ENCODE measurements at places on chromosomes 1 and 21. TPM values are rescaled to one million over a fixed set of nuclear protein-coding genes. Genes with fewer than 3 reads are reported as not detected.

KRTAP10-11 gene
- not detected for total RNA-seq

DNA sequence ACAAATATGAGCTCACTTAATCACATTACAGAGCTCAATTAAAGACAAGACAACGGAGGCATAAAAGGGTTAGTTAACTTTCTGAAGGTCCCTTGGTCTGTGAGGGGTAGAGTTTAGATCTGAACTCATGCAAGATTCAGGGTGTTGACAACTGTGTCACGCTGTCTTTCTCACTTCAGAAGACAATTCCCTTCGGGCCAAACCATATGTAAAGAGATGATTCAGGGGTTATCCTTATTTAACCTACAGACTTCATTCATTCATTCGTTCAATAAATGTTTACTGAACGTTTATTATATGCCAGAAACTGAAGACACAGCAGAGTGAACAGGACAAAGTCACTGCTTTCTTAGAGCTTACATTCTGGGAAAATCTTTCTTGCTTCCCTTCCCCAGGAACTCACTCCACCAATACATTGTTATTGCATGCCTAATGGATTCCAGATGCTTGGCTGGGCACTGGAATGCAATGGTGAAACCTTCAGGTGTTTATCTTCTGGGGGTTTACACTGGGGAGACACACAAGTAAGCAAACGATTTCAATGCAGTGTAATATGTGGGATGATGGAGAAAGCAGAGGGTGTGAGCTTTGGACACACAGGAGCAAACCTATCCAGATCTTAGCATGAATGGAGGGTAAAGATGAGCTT is 6.4 kb downstream of the XCL1 start:
- DNase-seq = no peak

SLC6A9 gene
- 0.51 TPM for total RNA-seq

ABCA4 gene
- 0.08 TPM for total RNA-seq

KRTAP10-8 gene
- total RNA-seq = not detected

GRCh38 chr1:7973086-7973485 is 11.6 kb downstream of the PARK7 start:
- no peak for DNase-seq

DNA sequence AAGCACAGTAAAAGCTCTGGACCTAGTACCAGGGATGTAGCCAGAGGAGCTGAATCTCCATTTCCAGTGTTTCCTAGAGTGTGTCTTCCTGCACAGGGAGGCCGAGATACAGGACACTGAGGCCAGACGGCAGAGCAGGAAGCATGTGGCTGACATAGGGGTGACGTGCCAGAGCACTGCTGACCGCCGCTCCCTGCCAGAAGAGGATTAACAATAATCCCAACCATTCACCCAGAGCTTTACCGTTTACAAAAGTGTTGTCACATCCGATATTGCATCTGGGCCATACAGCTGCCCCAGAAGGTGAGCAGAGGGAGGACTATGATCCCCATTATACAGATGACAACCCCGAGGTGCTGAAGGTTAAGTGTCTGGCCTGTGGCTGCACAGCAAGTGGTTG is 5.8 kb upstream of the CLDN19 start:
- DNase-seq = no peak

GRCh38 chr21:27036736-27037301 is 69.9 kb upstream of the ADAMTS5 start:
- DNase-seq = no peak

GRCh38 chr1:113456967-113457366 is 66.7 kb downstream of the MAGI3 start:
- DNase-seq = no peak

Measured in SJCRH30 (cell line).